ENCODE measurements at places on chromosomes 16 and 17.

- no peak for DNase-seq
Measured at GRCh38 chr17:72489272-72489641, 368.4 kb downstream of the SOX9 start.

DNA sequence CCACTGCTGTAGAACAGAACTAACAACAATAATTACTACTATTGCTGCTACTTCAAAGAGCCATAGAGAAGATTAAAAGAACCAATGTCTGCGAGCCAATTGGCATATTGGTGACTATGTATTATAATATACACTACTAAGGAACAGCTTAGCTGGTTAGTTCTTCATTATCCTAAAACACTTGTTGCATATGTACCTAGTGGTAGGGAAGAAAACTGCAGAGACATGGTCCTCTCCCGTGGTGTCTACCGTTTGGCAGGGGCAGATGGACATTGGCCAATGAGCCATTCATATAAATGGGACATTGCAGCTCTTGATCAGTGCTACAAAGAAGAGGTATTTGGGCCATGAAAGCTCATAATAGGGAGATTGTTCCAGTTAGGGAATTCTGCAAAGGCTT is 46.4 kb upstream of the CLEC3A start:
- DNase-seq = no peak

DNA sequence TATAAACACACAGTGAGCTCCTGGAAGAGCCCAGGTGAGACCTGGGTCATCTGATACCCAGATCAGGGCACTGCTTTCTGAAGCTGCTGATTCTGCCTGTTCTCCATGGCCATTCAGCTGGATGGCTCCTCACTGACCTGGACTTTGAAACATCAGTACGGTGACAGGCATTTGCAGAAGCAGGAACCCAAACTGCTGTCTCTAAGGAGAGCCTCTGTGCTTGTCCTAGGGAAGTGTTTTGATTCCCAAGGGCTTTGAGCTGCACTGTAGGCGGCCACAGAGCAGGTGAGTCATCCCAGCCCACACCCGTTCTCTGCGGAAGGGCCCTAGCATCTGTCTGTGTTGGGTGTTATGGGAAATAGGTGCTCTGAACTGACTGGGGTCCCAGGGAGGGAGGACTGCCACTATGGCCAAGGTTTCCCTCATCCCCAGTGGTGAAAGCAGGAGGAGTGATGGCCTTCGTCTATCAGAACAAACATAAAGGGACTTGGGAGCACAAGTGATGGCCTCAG is 60.7 kb upstream of the ADCY9 start:
- no peak for DNase-seq

GRCh38 chr16:61564716-61565115 is 471.5 kb downstream of the CDH8 start:
- DNase-seq = no peak

DNA sequence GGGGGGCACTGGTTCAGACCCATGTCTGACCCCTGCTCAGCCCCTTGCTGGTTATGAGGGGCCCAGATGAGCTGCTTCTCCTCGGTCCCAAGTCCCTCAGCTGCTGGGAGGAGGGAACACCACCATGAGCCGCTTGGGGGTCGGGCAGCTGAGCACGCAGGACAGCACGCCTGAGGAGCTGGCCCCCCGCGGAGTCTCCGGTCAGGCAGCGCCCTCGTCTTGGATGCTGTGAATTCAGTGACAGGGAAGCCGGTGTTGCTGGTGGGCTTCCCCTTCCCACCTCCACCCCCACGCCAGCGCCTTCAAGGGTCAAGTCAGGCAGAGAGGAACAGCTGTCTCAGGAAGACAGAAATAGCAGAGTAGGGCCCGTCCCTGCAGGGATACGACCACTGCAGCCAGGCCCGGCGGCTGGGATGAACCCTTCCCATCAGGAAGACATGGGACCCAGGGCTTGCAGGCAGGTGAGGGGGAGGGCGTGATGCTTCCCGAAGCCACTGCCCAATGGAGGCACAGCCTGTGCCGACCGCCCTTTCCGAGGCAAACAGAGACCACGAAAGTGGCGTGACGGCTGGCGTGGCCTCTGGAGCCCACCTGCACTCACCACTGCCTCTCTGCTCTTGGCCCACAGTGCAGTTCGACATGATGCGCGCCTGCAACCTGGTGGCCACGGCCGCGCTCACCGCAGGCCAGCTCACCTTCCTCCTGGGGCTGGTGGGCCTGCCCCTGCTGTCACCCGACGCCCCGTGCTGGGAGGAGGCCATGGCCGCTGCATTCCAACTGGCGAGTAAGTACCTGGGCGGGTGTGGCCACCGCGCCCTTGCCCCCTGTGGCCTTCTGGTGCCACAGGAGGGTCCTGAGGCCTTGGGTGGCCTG is 8.1 kb downstream of the TMEM204 start:
- DNase-seq = no peak

DNA sequence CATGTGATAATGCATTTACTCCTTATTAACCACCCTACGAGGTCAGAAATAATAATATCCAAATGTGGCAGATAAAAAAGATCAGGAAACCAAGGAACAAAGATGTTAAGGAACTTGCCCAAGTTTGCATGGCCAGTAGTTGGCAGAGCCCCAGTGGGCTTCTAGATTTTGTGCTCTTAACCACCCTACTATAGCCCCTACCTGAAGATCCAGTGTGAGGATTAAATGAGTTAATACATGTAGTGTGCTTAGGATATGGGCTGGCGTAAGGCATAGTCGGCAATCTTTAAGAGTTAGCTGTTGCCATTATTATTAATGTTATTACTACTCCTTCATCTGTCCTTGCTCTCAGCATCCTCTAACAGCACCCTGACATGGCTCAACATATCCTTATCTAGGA is 153.4 kb downstream of the SDK2 start:
- no peak for DNase-seq

- DNase-seq = no peak
Measured at GRCh38 chr17:34651402-34651811, 72.0 kb downstream of the TMEM132E start.

DNA sequence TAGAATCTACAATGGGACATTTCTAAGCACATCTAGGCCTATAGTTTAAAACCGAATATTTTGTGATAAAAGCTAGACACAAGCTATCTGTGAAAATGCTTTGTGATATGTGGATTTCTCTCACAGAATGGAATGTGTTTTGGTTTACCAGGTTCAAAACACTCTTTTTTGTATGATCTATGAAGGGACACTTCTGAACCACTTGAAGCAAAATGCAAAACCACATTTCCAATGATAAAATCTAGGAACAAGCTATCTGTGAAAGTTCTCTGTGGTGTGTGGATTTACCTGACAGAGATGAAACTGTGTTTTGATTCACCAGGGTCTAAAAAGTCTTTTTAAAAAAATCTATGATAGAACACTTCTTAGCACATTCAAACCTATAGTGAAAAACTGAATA is 2192.4 kb downstream of the TP53TG3F start:
- no peak for DNase-seq

DNA sequence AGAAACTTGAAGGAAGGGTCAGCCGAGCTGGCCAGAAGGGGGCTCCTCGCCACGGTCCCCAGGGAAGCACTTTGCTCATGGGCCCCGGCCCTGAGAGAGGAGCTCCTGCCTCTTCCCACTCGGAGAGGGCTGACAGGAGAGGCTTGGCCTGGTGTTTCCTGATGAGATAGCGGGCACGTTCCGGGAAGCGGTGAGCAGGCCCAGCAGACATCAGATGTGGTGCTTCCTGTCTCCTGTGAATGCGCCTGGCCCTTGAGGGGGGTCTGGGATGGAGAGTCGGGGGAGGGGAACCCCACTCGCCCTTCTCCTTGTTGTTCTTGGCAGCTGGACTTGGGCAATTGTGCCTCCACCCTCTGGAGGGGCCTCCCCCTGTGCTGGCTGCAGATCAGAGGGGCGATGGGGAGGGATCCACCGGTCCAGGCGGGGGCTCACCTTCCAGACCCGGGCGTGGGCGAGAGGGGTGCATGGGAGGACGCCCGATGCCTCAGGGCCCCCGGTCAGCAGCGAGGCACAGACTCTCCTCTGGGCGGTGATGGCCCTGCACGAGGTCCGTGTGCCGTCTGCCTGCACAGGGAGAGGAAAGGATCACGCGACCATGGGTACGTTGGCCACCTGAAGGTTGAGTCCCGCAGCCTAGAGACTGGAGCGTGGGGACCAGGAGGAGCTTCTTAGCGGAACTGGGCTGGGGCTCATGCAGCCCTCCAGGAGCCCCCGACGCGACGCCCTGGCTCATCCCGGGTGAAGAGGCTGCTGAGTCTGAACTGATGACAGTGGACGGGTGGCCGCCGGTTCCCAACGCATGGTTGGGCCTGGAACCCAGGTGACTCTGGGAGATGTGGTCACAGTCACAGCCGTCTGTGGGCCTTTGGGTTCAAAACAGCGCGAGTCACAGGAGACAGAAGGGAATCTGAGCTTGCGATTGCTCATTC is 25.4 kb downstream of the METRNL start:
- no peak for DNase-seq

DNA sequence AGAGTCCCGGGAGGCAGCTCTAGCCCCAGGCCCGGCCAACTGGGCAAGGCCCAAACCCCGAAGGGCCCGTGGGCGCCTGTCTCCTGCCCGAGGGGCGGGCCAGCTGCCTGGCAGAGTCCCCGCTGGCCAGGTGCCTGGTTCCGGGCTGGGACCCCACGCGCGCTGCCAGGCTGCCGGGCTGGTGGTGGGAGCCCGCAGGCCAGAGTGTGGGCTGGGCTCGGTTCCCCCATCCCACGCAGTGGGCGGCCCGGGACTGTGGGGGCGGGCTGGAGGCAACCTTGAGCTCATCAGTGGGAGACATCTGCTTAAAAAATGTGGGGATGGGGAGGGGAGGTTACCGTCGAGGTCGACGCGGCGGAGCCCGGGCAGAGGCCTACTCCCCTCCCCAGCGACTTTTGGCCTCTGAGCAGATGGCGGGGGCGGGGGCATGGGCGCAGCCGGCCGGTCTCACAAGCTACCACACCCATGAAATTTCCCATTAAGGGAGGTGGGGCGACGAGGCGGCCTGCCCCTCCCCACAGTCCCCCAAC is 176.4 kb upstream of the GSE1 start:
- no peak for DNase-seq

GRCh38 chr16:51161440-51162195 is 10.5 kb upstream of the SALL1 start:
- DNase-seq = no peak

DNA sequence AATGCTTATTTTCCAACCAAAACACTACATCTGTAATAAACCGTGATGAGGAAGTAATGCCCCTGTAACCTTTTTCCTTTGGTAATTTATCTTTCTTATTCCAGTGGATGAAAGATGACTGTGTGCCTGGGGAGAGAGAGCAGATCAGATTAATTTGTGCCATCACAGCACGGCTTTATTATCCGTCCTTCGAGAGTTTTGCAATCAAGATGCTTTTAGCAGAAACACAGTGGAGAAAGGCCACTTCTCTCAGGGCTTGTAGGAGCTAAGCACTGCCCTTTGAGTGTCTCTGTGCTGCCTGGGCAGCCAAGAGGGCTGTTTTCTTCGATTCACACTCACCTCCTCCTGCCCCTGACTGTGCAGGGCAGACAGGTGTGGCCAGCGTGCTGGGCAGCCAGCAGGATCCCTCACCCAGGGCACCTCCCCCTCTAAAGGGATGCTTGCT is 190.2 kb downstream of the PRKCA start:
- DNase-seq = no peak

- DNase-seq = no peak
Measured at GRCh38 chr17:80631142-80632045, 86.8 kb downstream of the RPTOR start.

- DNase-seq = no peak
Measured at GRCh38 chr17:47998044-47998443, 27.1 kb downstream of the CDK5RAP3 start.

- no peak for DNase-seq
Measured at GRCh38 chr17:49444384-49444783, 29.7 kb upstream of the PHB1 start.

GRCh38 chr17:48378708-48379392 is 51.2 kb downstream of the SKAP1 start:
- no peak for DNase-seq

DNA sequence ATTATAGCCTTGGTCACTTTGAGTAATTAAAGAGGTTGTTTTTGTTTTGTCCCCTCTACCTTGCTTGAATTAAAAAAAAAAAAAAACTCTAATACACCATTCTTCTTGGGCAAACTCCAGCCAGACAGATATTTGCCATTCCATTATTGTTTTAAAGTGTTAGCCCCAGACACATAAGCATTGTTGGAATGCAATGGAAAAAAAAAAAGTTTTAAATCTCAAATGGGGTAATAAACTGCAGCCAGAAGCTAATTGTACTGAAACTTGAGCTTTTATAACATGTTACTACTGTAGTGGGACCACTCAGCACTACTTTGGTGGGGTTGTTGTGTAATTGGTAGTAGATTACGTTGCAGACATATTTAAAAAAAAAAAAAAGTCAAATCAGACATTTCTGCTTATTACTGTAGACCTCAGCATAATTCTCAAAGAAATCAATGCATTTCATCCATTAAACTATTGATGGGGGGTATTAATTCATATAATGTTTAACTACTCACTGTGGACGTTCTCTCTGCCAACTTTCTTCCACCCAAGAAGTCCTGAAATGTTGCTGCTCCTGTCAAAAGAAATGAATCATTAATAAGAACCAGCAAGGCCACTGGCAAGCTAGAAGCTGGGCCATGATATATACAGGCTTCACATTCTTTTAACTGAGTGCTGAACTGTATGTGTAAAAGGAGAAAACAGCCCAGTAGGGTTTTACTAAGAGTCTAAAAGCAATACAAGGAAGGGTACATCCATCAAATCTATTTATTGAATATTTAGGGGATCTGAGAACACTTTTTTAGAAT is 626.6 kb upstream of the SOX9 start:
- no peak for DNase-seq

Data from CD4-positive, alpha-beta T cell treated with Interferon alpha-2 for 1 hour (primary cell).